ENCODE measurements at places on chromosomes 2 and 18.

DNA sequence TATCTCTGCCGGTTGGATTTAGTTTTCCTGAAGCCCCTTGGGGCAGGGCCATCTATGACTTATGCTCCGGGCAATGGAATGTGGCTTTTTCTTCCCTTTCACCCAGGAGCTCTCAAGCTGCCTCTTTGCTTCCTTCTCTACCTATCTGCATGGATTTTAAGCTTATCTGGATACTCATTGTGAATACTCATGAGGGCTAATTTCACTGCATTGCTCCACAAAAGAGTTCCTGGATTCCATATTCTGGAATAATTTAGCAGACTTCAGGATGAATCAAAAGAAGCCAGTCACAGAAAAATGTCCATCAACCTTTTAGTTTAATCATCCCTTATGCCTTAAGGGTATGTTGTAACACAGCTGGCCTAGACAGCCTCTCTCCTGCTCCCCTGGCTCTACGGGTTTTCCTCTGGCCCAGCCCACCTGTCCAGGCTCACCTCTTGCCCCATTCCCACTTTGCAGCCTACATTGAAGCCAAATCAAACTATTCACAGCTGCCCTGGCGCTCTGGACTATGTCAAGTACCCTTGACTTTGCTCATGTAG is 122.8 kb upstream of the RMDN2 start:
- DNase-seq, result no peak

DNA sequence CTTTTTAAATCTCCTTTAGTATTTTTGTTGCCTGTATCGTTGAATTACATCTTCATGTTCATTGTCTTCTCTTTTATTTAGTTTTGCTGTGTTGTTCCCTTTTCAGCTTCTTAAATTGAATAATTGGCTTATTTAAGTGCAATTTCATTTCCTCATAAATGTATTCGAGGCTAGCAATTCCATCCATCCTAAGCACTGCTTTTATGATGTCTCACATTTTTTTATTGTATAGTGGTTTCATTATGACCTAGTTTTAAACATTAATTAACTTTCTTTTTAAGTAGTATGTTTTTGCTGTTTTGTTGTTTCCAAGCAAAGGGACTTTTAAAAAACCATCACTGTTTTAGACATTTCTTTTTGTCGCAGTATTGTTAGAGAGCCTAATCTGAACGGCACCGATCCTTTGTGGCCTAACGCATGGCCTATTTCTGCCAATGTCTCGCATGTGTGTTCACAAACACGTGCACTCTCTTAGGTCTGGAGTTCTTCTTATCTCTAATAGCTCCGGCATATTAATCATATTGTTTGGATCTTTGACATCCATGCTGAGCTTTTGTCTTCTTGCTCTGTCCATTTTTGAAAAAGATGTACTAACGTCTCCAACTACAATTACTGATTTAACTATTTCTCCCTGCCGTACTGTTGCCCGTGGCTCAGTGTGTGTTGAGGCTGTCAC is 59.6 kb upstream of the ZNF516 start:
- DNase-seq, result no peak

DNA sequence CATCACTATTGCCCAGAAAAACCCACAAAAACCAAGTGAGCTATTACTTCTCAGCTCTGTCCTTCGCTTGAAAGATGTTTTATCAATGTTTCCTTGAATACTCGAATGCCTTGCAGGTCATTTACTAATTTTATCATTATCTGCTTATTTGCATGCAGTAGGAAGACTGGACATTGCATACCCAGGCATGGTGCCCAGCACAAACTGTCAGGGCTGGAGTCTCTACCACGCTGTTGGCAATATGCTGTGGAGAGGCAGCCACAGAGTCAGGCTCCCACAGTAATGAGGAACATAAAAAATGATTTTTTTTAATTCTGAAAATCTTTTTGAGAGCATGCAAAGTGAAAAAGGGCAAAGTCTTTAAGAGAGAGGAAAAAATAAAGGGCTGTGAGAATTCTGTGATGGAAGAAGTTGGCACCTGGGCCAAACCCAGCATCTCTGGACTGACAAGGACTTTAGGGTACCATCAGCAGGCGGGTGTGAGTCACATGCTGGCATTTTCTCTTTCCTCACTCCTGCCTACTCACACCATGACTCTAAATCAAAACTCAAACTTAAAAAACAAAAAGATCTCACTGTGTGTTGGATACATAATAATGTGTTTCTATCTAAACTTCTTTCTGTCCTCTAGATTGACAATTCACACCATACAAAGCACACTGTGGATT is 709.8 kb upstream of the FANCL start:
- DNase-seq, result no peak

DNA sequence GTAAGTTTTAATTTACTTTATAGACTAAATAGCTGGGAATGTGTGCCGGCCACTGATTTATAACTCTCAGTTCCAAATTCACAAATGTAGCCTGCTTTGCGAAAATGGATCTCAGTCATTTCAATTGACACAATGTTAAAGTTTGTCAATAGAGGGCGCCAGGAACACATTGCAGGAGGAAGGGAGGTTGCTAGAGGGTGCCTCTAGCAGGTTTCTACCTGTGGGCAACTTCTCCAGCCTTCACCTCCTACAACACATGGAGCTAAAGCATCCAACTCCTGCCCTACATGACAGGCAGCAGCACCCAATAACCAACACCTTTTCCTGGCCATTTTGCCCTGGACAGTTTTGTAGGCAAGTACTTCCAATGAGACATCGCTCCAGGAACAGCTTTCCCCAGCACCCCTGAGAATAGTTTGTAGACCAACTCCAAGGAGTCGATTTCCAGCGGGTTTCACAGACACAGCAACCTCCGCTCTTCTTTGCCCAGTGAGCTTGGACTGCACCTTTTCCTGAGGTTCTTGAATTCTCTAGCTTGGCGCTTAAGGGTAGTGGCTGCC is 784.8 kb upstream of the CDH2 start:
- DNase-seq, result peak; percentile 10

DNA sequence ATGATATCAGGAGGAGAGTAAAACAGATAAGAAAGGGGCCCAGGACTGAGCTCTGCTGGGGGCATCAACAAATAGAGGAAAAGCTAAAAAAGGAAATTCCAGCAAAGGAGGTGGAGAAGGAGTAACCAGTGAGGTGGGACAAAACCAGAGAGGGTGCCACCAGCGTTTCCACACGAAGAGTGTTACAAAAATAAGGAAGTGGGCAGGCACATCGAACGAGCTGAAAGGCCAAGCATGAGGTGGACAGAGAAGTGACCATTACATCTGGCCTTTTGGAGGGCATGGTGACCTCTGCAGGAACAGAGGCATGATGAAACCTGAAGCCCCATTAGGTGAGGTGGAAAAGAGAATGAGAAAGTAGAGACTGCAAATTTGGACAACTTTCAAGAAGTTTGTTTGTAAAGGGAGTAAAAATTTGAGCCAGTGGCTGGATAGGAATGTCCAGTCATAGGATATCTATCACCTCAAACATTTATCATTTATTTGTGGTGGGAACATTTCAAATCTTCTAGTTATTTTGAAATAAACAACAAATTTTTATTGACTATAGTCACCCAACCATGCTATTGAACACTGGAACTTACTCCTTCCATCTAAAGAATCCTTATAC is 18.4 kb upstream of the VIT start:
- DNase-seq, result peak; percentile 28

- peak; percentile 91 for DNase-seq
Observed at GRCh38 chr2:20012282-20013125, at the start of gene MATN3. Gene MATN3 (minus strand): TSS chr2:20012668. CDS start chr2:20012631, 37 bp downstream.

GRCh38 chr2:18265614-18266586 is 294.6 kb downstream of the RDH14 start:
- DNase-seq, result no peak

DNA sequence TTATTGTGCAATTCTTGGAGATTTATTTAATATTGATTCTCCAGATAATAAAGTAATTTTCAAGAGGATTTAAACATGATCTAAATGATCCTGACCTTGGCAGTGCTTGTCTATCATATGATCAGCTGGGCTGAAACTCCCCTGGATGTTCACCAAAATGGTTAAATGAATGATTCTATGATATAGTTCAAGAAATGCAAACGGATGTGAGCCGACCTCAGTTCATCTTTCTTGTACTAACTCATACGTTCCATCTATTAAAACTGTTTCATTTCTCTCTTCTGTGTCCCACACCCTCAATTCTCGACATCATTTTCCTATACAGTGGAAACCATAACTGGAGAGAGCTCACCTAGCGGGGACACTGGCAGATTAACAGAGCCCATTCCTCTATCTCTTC is 281.7 kb upstream of the CCDC68 start:
- no peak for DNase-seq

All from AG08396 (cell line).